ENCODE measurements at places on chromosomes 3 and 15.

DNA sequence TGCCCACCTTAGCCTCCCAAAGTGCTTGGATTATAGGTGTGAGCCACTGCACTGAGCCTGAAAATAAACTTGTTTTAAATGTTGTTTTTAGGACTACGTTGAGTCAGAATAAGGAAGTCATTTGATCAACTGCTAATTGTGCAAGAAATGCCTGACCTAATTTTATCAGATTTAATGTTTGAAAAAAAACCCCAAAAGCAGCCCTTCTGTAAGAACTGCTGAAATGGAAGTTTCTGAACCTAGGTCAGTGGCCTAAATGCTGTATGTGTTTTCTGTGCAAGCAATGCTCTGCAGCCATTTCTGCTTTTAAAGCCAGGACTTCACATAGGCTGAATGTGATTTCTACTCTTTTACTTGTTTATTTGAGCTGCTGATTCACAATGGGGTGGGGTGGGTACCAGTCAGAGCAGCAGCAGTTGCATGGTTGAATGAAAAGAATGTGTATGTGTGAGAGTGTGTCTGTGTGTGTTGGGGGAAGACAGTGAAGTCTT, 6.6 kb downstream of the GPX1 start:
- DNase-seq: peak; percentile 20

GRCh38 chr15:59396679-59397078, 24.0 kb upstream of the MYO1E start:
- no peak for DNase-seq

- peak; percentile 17 for DNase-seq
Measured at GRCh38 chr3:116260491-116260890, 184.8 kb downstream of the LSAMP start.

DNA sequence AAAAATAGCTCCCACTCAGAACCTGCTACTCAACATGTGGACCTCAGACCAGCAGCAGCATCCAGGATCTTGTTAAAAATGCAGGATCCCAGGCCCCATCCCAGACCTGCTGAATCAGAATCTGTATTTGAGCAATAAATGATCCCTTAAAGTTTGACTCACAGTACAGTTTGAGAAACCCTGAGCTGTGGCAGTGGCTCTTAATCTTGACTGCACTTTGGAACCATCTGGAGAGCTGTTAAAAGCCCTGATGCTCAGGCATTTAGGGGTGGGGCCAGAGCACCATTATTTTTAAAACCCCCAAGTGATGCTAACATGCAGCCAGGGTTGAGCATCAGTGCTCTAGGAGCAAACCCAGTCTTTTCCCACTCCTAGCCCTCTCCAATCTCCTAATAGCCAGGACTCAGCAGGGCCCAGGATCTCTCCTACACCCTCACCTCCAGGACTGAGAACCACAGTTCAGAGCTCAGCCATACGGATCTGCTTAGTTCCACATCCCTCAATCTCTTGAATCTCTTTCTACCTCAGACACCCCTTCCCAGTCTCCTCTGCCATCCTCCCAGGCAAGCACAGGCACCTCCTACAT, 10.2 kb downstream of the RFTN1 start:
- DNase-seq: no peak

GRCh38 chr3:64030741-64031140, 7.4 kb upstream of the PSMD6 start:
- DNase-seq: peak; percentile 86

DNA sequence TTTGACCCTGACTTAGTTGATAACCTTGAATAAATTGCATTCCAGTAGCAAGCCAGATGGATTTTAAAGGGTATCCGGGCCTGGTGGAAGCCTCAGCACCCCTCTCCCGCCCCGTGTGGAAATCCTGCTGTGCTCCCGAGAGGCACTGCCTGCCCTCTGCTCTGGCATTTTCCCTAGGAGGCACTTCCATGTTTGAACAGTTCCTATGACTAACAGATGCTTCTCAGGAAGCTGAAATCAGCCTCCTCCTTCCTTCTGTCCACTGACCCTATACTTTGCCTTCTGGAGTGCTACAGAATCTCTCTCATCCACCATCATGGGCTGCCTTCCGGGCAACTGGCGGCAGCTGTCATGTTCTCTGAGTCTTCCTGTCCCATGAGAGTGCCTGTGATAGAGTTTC, 90.8 kb downstream of the GABRG3 start:
- DNase-seq: no peak

- no peak for DNase-seq
Measured at GRCh38 chr3:11721479-11721878, 77.8 kb upstream of the VGLL4 start.

GRCh38 chr3:10558736-10559135, 53.4 kb upstream of the ATP2B2 start:
- DNase-seq: no peak

DNA sequence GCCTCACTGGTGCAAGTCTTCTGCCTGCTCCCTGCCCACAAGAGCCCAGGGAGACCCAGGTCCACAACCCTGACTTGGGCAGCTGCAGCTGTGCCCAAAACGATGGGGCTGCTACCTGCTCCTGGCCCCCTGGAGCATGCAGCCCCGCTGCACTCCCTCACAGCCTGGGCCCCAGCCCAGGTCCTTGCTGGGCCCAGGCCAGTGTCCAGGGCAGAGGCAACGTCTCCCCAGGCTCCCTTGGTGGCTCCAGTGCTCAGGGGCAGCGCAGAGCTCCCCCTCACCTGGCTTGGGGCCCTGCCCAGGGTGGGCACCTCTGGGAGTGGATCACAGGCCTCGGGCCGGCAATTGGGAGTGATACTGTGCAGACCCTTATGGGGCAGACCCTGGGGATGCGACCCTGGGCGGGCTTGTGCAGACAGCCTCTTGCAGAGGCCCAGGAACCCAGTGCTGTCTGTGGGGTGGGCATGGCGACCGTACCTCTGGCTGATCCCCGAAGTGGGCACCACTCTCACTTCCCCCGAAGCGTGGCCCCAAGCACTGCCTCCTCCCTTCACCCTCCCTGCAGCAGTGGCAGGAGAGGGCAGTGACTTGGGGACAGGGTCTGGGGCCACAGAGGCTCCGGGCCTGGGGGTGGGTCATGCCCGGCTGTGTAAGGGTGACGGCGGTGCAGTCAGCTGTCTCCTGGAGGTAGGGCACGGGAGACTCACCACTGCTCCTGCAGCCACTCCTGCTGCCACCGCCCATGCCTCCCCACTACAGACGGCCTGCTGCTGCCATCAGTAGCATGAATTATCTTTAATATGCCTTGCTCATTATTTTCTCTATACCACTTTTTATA, 255.9 kb downstream of the DOCK3 start:
- no peak for DNase-seq

DNA sequence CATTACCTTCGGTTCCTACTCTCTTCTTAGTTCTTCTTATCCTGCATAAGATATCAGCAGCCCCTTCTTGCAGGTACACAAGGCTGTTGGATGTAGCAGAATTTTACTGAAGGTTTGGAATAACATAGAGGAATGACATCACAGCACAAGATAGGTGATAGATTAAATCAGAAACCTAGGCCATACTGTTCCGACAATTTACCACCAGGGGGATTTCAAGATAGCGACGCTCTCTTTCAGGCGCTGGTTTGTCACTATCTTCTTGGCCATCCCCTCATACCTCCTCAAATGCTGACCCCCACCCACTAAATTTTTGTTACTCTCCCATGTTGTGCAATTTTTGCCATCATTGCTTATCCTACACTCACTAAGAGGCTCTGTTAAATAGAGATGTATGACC, 3.5 kb downstream of the SIDT1 start:
- peak; percentile 35 for DNase-seq

DNA sequence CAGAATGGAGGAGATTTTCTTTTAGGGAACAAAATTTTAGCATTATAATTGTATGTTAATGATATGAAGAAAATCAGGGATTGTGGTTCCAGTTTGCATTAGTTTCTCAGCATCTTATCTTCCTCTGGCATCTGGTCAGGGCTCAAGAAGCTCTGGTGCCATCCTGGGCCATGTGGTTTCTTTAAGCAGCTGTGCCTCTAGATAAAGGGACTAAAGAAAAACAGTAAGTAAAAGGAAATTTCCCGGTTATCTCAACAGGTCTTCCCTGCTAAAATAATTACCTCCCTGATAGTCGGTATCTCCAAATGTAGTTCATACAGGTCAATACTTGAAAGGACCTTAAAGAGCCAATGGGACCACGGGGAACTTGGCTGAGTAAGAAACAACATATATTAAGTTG, 375.1 kb upstream of the RBMS3 start:
- DNase-seq: no peak

GRCh38 chr3:23113455-23114171, 89.5 kb upstream of the UBE2E2 start:
- no peak for DNase-seq

DNA sequence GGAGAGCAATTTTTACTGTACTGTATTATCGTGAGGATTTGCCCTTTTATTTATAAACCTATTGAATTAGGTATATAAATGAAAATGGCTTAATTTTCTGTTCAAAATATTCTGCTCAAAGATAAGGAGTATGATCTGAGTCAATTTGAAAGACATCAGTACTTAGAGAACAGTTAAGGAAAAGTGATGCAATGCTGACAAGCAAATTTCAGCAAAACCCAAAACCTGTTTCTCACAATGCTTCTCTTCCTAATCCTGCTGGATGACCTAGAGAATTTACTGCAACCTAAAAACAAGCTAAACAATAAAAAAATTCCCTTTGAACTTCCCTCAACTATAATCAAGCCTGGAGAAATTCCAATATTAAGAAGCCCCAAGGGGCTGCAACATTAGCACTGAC, 82.7 kb downstream of the RFX7 start:
- DNase-seq: no peak

GRCh38 chr3:30613133-30613825, 6.9 kb downstream of the TGFBR2 start:
- no peak for DNase-seq

DNA sequence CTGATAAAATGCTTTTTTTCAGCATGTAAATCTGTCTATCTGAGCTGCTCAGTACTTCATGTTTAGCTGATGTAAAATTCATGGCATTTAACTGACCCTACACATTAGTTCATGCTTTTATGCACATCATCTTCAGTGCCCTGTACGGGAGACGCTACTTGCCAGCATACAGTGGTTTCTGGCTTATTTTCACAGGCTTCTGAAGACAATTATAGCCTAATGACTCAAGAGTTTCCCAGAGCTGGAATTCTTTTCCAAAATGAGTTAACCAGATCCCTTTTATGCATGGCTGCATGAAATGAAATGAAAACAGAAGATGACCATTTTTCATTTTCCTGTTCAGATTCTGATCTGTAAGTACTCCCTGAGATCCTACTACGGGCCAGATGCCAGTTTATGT, 1061.5 kb downstream of the ROBO2 start:
- DNase-seq: no peak

GRCh38 chr3:56019490-56020146, 448.6 kb downstream of the ERC2 start:
- no peak for DNase-seq

DNA sequence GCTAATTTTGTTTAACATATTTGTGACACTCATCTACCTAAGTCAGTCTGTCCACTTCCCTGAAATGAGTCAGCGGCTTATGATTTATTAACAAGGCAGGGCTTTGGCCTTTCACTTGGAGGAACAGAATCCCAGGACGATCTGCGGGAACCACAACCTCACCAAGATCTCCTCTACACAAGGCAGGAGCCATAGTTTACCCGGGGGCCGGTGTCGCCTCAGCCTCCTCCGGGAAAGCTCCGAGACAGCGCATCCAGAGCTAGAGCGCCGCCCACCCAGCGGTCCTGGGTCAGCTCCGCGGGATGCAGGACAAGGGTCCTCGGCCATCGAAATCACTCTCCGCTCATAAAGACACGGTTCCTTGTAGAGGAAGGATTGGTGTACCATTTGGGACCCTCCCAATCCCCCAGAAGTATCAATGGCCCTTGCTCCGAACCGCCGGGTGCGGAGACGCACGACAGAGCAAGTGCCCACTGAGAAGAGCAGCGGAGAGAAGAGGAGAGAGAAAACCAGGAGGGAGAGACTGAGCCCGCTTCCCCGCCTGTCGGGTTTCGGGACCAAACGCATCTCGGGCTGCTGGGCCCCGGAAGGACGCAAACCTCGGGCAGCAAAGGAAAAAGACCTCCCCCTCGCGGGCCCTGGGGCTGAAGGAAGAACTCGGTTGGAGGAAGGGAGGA, 13.1 kb upstream of the ALCAM start:
- peak; percentile 54 for DNase-seq

DNA sequence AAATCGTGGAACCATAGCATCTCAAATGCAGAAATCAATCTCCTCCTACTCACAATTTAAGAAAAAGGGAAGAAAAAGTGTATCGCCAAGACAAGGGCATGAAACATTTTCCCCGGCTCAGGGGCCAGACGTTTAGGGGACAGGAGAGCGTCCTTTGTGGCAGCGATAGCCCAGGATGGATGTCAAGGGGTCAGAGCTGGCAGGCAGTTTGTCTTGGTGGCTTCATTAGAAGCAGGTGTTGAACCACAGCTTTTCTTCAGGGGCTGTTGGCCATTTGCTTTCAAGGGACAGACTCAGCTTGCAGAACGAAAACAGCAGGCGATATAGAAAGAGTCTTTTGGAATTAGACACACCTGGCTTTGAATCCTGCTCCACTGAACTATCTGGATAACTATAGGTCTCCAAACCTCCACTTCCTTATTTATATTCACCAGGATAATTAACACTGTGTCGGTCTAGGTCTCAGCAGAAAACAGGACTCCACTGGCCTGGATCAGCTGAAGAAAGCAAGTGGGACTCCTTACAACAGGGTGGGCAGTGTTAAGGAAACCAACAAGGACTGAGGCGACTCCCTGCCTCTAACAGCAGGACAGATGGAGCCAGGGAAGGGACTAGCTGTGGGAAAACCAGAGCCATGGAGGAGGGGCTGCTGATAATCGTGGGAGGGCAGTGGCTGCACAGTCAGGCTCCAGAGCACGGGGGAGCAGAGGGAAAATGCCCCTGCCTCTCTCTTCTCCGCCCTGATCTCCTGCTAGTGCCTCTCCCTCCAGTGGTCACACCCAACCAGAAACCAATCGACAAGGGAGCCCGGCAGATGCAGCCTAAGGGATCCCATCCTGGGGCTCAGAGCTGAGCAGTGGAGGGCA, 123.6 kb downstream of the LIPC start:
- DNase-seq: peak; percentile 39

GRCh38 chr3:113166719-113167492, 44.5 kb upstream of the BOC start:
- peak; percentile 48 for DNase-seq

- peak; percentile 23 for DNase-seq
Measured at GRCh38 chr3:169764312-169764881, 463 bp downstream of the TERC start.

DNA sequence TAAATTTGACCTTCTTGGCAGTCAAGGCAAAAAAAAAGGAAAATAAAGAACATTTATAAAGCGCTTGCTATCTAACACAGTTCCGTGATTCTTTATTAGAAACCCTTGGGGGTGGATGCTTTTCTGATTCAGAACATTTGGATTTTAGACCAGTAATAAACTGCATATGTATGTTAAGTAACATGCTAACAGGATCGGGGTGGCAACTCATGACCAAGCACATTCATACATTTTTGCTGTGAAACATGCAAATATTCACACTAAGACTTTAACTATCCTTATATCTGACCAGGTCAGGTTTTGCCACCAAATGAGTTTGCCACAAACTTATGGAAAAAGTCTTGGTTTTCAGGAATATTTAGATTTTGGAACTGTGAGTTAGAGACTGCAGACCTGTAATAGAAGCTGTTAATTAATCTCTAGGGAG, 30.4 kb upstream of the KLF13 start:
- DNase-seq: no peak
